Naive thymus-derived CD8-positive, alpha-beta T cell (primary cell): ENCODE measurements at places on chromosomes 6 and 20. TPM values are rescaled to one million over a fixed set of nuclear protein-coding genes. Genes with fewer than 3 reads are reported as not detected.
A peak's percentile ranks its signal among the peaks of the same experiment; 100 is the strongest.

- peaks cover 71% of the 10 kb centered on the region for H3K27me3 ChIP-seq
- H3K4me1 ChIP-seq, result peaks cover 2% of the 10 kb centered on the region
- peak overlapping the region; percentile 67 for H3K4me3 ChIP-seq
- peak; percentile 51 for DNase-seq
- H3K36me3 ChIP-seq, result no peaks in the 10 kb centered on the region
Measured at GRCh38 chr20:51800060-51800871, 2.1 kb downstream of the SALL4 start.

DNA sequence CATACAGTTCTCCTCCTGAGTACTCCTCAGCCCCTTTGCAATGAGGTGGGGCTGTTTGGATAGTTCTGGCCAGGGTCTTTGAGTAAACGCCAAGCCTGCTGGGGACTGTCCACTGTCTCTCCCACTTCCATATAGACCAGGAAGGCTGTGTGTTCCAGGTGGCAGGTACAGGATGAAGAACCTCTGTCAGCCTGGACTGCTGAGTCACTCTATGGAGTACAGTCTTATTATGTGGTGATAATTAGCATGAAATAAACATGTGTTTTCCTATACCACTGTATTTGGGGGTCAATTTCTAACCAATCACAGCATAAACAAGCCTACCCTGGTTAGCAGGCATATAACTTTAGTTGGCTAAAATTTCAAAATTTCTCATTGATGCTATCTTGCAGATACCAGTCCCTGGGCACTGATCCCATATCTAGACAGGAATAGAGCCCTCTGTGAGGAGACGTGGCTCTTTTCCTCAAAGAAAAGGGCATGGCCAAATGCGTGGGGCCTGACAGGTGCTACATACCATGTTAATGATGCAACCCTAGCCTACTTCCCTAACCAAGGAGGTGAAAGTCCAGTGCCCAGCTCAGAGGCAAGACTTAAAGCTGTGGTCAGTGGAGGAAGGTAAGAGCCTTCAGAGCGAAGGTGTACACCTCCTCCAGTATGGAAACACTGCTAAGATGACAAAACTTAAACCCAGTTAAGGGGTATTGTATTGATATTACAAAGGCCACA is 4.5 kb upstream of the ALDH8A1 start:
- DNase-seq, result no peak
- no peaks in the 10 kb centered on the region for H3K4me1 ChIP-seq
- no peak overlapping the region for H3K4me3 ChIP-seq
- no peaks in the 10 kb centered on the region for H3K27me3 ChIP-seq
- peaks cover 6% of the 10 kb centered on the region for H3K36me3 ChIP-seq
- peak overlapping the region; percentile 14 for H3K27ac ChIP-seq

DNA sequence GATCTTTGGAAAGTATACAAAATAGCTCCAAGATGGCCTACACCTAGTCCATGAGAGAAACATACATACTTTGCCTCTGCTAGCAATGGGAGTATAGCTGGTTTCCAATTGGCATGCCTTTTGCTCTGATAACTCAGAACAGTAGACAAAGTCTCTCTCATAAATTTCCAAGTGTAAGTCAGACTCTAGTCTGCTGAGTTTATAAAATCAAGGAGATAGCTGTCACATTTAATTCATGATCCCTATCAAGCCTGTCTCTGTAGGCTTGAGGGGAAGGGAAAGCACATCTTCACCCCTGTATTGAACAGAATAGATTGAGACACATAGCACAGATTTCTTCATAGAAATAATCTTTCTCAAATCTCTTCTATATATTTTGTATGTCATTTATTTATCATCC is 87.8 kb upstream of the HTR1B start:
- H3K4me1 ChIP-seq, result no peaks in the 10 kb centered on the region
- no peak overlapping the region for H3K27ac ChIP-seq
- no peak for DNase-seq
- H3K4me3 ChIP-seq, result no peak overlapping the region

GRCh38 chr6:11754625-11755271 is 23.9 kb downstream of the ADTRP start:
- no peak overlapping the region for H3K27ac ChIP-seq
- no peak overlapping the region for H3K4me3 ChIP-seq
- no peaks in the 10 kb centered on the region for H3K27me3 ChIP-seq
- DNase-seq, result no peak
- peaks cover 3% of the 10 kb centered on the region for H3K36me3 ChIP-seq
- peaks cover 3% of the 10 kb centered on the region for H3K4me1 ChIP-seq

- no peaks in the 10 kb centered on the region for H3K36me3 ChIP-seq
- H3K27ac ChIP-seq, result no peak overlapping the region
- no peaks in the 10 kb centered on the region for H3K4me1 ChIP-seq
- H3K4me3 ChIP-seq, result no peak overlapping the region
- H3K27me3 ChIP-seq, result peaks cover 39% of the 10 kb centered on the region
- DNase-seq, result no peak
Measured at GRCh38 chr6:4510317-4510716, 265.9 kb upstream of the CDYL start.

DNA sequence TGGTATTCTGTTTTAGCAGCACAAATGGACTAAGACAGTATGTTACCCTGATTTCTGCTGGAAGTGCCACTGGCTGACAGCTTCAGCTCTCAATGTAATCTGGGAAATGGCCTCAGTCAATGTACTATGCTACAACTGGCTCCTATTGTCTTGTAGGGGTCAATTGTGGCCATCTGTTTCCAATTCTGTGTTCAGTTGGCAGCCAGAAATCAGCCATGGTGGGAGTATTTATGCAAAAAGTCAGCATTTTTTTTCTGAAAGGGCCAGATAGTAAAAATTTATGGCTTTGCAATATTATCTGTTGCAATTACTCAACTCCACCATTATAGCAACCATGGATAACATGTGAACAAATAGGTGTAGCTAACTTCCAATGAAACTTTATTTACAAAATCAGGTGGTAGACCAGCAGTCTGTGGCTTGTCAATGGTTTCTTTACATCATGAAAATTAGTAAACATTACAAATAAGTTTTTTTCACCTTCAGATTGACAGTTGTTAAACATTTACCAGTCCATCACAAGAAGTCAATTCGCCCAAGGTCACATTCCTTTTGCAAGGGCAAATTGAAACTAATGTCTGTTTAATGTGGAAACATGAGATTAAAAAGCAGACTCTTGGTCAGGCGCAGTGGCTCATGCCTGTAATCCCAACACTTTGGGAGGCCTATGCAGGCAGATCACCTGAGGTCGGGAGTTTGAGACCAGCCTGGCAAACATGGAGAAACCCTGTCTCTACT is 58.3 kb upstream of the TSHZ2 start:
- no peak overlapping the region for H3K27ac ChIP-seq
- DNase-seq, result no peak
- H3K4me3 ChIP-seq, result no peak overlapping the region
- H3K27me3 ChIP-seq, result no peaks in the 10 kb centered on the region

DNA sequence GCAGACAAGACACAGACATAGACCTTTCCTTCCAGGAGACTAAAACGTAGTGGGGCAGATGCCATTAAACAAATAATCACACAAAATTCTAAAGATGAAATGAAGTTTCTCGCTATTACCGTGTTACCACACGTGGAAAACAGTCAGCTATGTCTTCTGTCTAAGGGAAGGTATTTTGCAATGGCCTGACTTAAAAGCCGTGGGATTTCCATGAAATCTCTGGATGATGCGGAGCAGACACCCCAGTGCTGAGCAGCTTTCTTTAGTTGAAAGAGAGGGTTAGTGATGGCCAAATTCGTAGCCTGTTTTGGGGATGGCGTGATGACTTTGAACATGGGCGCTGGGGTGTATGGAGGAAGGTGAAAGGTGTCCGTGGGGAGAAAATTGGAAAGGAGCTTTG is 281.8 kb downstream of the NRN1 start:
- H3K4me3 ChIP-seq, result no peak overlapping the region
- H3K4me1 ChIP-seq, result peaks cover 34% of the 10 kb centered on the region
- H3K36me3 ChIP-seq, result no peaks in the 10 kb centered on the region
- no peak for DNase-seq
- peak overlapping the region; percentile 93 for H3K27ac ChIP-seq

DNA sequence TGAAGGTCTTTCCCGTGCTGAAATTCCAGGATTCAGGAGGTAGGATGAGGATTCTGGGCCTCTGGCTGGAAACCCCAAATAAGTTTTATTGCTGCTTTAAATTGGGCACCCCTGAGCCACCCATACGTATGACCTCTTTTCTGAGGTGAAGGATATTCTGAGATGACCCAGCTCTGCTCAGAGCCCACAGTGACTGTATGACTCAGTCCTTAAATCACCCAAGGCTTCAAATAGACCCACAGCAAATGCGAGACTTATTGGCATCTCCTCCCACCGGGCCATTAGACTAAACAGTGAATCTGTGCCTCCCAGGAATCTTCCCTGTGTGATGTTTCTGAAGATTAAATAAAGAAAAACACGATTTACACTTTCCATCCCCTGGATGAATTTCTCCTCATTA is 9.5 kb downstream of the SIRPG start:
- H3K4me1 ChIP-seq, result peaks cover 81% of the 10 kb centered on the region
- no peak overlapping the region for H3K4me3 ChIP-seq
- H3K27me3 ChIP-seq, result no peaks in the 10 kb centered on the region
- peaks cover 71% of the 10 kb centered on the region for H3K36me3 ChIP-seq
- H3K27ac ChIP-seq, result peak overlapping the region; percentile 85

DNA sequence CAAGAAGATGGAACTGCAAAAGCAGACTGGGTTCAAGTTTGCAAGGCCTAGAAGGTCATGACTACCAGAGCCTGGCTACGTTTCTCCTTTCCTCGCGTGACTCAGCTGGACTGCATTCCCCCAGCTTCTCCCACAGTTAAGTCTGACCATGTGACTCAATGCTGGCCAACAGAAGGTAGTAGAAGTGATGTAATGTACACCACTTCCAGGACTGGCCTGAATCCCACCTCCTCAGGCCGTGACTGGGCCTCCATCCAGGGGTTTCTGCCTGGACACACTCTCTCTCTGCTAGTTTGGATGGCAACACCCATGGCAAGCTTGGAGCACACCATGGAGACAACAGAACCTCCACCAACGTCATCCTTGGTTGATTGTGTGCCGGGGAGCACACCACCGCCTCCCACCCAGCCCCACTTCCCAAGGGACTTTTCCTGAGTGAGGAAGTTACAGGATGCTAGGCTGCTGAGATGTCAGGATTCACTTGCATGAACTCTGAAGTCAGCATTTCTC is 112.0 kb upstream of the CDYL start:
- no peaks in the 10 kb centered on the region for H3K4me1 ChIP-seq
- no peak for DNase-seq
- no peak overlapping the region for H3K4me3 ChIP-seq
- no peak overlapping the region for H3K27ac ChIP-seq
- H3K27me3 ChIP-seq, result peaks cover 6% of the 10 kb centered on the region

DNA sequence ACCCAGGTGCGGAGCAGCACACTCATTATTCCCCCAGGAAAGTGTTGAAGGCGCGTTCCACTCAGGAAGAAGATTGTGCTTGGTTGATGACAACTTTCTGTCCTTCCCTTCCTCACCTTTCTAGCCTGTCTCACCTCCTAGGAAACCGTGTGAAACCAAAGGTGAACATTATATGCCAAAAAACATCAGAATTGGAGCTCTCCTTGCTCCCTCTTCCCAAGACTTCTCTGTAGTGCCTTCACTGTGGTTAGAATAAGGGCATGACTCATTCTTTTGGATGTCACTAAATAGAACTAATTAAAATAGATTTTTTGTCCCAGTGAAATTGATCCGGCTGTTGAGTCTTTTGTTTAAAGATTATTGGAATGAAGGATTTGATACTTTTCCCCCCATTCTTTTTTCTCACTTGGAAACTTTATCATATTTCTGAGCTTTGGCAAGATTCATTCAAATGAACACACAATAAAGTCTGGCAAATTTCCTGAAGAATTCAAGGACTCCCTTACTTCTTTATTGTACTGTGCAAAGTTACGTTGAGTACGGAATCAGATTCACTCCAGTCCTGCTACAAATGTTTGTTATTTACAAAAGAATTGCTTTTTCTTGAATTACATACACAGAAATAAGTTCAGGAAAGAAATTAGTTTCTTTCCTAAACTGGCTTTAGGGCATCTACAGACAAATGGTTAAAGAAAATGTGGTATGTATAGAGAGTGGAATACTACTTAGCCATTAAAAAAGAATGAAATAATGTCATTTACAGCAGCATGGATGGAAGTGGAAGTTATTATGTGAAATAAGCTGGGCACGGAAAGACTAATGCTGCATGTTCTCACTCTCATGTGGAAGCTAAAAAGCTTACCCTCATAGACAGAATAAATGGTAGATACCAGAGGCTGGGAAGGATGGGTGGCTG is 142.8 kb upstream of the AKAP12 start:
- H3K27me3 ChIP-seq, result no peaks in the 10 kb centered on the region
- H3K36me3 ChIP-seq, result peaks cover 32% of the 10 kb centered on the region
- H3K27ac ChIP-seq, result no peak overlapping the region
- no peaks in the 10 kb centered on the region for H3K4me1 ChIP-seq
- no peak overlapping the region for H3K4me3 ChIP-seq
- no peak for DNase-seq

GRCh38 chr6:33206864-33207551 is 1.3 kb upstream of the RING1 start:
- peak overlapping the region; percentile 91 for H3K4me3 ChIP-seq
- peaks cover 66% of the 10 kb centered on the region for H3K4me1 ChIP-seq
- H3K27me3 ChIP-seq, result no peaks in the 10 kb centered on the region
- H3K36me3 ChIP-seq, result peaks cover 16% of the 10 kb centered on the region
- no peak overlapping the region for H3K27ac ChIP-seq

- no peaks in the 10 kb centered on the region for H3K27me3 ChIP-seq
- peaks cover 78% of the 10 kb centered on the region for H3K36me3 ChIP-seq
- peak overlapping the region; percentile 98 for H3K27ac ChIP-seq
- peak; percentile 96 for DNase-seq
- peaks cover 98% of the 10 kb centered on the region for H3K4me1 ChIP-seq
Measured at GRCh38 chr20:57398231-57398821, 7.1 kb downstream of the RBM38 start.

DNA sequence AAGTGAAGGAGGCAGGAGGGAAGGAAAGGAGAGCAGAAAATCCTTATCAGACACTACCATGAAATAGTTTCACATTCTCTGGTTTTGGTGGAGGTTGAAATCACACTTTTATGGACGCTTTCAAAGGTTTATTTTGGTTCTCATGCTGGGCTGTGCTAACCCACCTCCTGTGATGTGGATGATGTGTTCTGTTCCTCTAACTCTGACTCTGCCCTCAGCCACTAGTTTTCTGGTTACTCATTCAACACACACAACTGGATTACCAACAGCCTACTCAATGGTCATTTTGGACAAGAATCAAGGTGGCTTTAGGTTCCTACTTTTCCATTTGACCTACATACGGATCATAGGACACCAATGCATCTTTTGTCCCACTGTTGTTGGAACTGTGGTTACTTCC is 522.1 kb upstream of the BTBD3 start:
- no peaks in the 10 kb centered on the region for H3K36me3 ChIP-seq
- no peak for DNase-seq
- H3K27me3 ChIP-seq, result no peaks in the 10 kb centered on the region
- no peaks in the 10 kb centered on the region for H3K4me1 ChIP-seq

- H3K4me3 ChIP-seq, result no peak overlapping the region
- no peaks in the 10 kb centered on the region for H3K27me3 ChIP-seq
- no peak overlapping the region for H3K27ac ChIP-seq
- no peaks in the 10 kb centered on the region for H3K4me1 ChIP-seq
- no peaks in the 10 kb centered on the region for H3K36me3 ChIP-seq
- DNase-seq, result no peak
Measured at GRCh38 chr6:49003348-49003747, 459.7 kb downstream of the MMUT start.

The SAPCD1 gene
- 1.6 TPM for total RNA-seq

The CST9 gene
- total RNA-seq, result not detected

The SPATS1 gene
- total RNA-seq, result not detected

The DPPA5 gene
- total RNA-seq, result not detected

The CUL9 gene
- total RNA-seq, result 101 TPM
